ENCODE measurements at places on chromosomes 13 and 19.
A peak's percentile ranks its signal among the peaks of the same experiment; 100 is the strongest.

- peak; percentile 45 for DNase-seq
These were observed 21.7 kb downstream of the CEACAM21 start for GRCh38 chr19:41597600-41598041.

DNA sequence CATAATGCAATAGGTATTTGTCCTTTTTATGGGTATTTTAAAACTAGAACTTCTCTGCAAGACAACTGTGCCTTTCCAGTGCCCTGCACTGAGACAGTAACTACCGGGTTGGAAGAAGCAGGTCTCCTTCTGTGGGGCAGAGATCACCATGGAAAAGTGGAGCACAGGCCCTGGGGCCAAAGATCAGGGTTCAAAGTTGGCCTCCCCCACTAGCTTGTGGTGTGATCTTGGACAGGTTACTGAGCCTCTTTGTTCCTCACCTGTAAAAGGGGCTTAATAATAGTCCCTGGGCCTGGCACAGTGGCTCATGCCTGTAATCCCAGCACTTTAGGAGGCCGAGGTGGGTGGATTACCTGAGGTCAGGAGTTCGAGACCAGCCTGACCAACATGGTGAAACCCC, 68.3 kb downstream of the CEBPG start:
- DNase-seq, result no peak

GRCh38 chr19:46718157-46718933, 1.4 kb upstream of the PRKD2 start:
- no peak for DNase-seq

DNA sequence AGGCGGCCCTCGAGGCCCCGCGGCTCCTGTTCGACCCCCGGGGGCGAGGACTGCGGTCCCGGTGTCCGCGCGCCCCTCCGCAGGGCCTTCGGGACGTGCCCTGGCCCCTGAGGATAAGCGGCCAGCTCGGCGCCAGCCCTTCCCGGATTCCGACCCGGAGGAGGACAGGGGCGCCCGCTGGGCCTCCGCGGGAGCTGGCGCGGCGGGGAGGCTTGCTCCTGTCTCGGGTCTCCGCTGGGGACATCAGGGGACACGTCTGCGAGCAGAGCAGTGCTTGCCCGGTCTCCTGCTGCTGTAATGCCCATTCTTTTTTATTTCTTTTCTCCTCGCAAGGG, 829 bp downstream of the B3GLCT start:
- DNase-seq, result no peak

- no peak for DNase-seq
These were observed 1093.7 kb upstream of the MIR17HG start for GRCh38 chr13:90253806-90254205.

DNA sequence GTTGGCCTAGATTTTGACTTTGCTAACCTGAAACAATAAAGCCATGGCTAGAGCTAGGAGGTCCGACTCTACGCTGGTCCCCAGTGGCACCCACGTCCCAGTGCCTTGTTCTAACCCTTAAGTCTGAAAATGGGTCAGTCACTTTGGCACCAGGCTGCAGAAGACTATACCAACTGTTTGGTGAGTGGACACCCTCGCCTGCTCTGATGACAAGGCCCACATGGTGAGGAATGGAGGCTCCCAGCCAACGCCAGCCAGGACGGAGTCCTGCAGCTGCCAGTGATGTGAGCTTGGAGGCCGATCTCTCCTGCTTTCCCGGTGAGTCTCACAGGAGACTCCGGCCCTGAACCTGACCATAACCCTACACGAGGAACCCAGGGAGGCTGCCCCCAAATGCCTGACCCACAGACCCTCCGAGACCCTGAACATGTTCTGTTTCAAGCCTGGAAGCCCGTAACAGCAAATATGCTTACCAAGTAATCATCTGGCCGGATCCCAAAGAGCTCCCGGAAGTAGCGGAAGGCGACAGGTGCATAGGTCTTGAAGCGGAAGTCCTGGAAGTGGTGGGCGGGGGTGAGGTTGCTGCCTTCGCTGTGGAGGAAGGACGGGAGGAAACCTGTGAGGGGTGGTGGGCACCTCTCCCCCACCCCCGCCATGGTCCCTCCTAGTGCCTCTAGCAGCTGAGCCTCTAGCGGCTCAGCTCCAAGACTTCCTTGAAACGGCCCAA, 34.1 kb upstream of the CACTIN start:
- no peak for DNase-seq

DNA sequence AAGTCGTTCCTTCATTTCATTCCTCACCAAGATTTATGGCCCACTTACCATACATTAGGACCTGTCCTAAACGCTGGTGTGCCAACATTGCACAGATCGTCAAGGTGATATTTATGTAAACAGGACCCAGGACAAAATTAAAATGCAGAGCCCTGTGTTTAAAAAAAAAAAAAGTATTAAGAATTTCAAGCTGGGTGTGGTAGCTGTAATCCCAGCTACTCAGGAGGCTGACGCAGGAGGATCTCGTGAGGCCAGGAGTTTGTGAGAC, 6.5 kb upstream of the ZNF444 start:
- no peak for DNase-seq

GRCh38 chr19:5216141-5216847, 124.3 kb downstream of the PTPRS start:
- no peak for DNase-seq

DNA sequence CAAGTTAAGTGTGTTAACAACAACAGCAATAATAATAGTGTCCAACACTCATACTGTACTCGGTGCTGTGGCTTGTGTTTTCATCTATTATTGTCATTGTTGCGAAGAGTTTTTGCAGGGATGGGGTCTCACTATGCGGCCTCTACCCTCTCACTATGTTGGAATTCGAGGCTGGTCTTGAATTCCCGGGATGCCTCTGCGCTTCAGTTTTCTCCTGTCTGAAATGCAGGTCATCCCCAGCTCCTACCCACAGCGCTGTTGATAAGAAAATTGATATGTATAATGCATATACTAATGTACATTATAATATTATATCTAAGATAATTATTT, 4.9 kb upstream of the SBK3 start:
- DNase-seq, result no peak

GRCh38 chr13:99663908-99664307, 162.6 kb downstream of the TM9SF2 start:
- DNase-seq, result no peak

GRCh38 chr13:44302940-44303575, 70.6 kb upstream of the SERP2 start:
- no peak for DNase-seq

DNA sequence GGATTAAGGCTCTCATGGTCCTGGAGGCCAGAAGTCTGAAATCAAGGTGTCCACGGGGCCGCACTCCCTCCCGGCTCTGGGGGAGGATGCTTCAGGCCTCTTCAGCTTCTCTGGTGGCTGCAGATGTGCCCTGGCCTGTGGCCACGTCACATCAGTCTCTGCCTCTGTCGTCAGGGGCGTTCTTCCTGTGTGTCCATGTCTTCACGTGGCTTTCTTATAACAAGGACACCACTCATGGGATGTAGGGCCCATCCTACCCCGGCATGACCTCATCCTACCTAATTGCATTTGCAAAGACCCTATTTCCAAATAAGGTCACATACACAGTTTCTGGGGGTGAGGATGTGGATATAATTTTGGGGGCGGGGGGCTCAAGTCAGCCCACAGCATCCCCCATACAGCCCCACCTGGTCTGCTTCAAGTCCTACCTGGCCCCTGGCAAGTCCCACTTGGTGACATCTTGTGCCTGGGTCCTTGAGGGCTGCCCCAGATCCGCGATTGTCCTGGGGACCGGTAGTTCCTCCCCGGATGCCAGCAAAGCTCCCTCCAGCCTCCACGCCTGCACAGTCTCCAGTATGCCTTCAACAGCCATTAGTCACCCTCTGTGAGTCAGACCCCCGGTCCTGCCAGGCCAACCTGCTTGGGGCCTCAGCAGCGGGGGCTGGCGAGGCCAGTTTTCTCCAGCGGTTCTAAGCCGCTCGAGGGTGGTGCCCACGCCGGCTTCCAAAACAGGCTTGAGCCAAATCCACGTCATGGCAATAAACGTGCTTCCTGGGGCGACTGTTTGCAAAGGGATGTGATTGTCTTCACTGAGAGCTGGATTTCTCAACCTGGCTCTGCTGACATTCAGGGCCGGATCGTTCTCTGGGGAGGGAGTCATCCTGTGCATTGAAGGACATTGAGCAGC, 32.2 kb downstream of the MYO9B start:
- no peak for DNase-seq

DNA sequence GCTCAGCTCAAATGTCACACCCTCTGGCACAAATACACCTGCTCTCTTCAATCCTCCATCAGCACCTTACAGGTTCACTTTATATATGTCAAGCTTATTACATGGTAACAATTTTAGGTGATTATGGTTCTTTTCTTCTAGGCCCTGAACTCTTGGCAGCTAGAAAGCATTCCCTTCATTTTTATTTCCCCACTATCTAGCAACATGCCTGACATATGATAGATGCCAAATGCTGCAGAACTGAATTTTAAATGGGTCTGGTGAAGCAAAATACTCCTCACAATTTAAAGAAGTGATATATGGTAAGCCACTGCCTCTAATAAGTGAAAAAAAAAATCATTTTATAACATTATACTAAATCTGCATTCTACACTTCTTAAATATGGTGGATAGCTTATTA, 95.2 kb downstream of the USP12 start:
- DNase-seq, result no peak

DNA sequence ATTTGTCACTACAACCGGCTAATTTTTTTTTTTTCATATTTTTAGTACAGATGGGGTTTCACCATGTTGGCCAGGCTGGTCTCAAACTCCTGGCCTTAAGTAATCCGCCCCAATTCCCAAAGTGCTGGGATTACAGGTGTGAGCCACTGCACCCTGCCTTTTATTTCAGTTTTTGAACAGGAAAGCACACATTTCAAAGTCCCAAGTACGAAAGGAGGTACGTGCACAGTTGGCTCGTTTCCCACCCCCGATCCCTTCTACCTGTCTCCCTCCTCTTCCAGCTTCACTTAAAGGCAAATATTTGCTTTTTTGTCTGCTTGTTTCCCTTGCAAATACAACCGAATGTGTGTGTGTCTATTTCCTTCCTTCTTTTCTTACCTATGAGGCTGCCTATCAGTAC, 30.5 kb downstream of the ZIC5 start:
- DNase-seq, result no peak

- no peak for DNase-seq
These were observed 2.4 kb downstream of the FGF21 start for GRCh38 chr19:48757741-48758144.

DNA sequence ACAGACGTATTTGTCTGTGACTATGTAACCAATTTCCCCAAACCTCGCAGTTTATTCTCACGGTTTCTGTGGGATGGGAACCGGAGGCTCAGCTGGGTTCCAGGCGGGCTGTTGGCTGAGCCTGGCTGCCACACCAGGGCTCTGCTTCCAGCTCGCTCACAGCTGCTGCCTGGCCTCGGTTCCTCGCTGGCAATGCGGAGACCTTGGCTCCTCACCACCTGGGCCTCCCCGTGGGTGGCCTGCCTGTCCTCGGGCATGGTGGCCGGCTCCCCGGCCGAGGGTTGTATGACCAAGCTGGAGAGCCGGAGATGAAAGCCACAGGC, 218.9 kb upstream of the MAB21L1 start:
- DNase-seq, result no peak

- no peak for DNase-seq
These were observed 723.9 kb upstream of the ARGLU1 start for GRCh38 chr13:107291875-107292274.

- no peak for DNase-seq
These were observed 1023.5 kb downstream of the PCDH17 start for GRCh38 chr13:58655086-58655485.

GRCh38 chr19:33569821-33570220, 48.2 kb upstream of the PEPD start:
- DNase-seq, result no peak

- DNase-seq, result no peak
These were observed 8.1 kb upstream of the ANGPTL4 start for GRCh38 chr19:8355631-8356402.

DNA sequence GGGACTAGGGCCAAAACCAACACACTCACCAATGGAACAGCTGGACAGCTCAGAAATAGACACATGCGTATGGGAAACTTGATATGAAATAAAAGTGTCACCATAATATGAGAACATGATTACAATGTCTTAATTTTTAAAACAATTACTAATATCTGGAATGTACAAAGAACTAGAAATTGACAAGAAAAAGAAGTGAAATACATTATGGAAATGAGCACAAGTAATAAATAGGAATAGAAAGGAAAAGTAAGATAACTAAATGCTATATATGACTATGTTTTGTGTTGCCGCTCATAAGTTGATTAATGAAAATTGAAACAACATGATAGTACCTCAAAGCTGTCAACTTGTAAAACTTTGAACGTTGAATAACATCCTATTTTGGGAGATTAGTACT, 801.1 kb downstream of the SLITRK5 start:
- no peak for DNase-seq

DNA sequence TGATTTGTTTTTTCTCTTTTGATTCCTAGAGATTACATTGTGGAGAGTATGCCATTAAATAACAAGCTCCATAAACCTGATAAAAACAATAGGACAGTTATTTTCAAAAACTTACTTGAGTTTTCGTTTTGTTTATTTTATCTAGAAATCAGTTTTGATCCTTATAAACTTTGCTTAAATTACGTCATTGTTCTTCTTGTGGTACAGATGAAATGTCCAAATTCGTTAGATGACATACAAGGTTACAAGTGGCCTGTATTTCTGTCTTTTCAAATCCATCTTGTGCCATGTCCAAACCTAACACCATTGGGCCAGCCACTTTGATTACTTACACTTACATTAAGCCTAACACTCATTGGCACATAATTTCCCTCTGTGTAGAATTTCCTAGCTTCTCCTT, 372.0 kb downstream of the PCDH9 start:
- DNase-seq, result no peak

- no peak for DNase-seq
These were observed 32.4 kb downstream of the PPP1R37 start for GRCh38 chr19:45125360-45125759.

DNA sequence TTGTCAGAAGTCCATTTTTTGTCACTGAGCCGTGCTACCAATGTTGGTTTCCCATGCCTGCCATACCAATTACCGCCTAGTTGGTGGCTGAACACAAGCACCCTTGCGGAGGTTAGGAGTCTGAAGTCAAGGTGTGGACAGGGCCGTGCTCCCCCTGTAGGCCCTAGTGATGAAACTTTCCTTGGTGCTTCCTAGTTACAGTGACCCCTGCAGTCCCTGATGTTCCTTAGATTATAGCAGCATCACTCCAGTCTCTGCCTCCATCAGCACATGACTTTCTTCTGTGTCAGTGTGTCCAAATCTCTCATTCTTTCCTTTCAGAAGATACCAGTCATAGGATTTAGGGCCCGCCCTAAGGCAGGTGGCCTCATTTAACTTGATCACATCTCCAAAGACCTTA, 99.0 kb downstream of the MYO16 start:
- no peak for DNase-seq

Measured in stimulated activated CD4-positive, alpha-beta T cell treated with anti-CD3 and anti-CD28 coated beads, Interleukin-15, amount 100 ng/mL, for 48 hours (primary cell).